ENCODE measurements at places on chromosomes 11 and 22. TPM values are rescaled to one million over a fixed set of nuclear protein-coding genes. Genes with fewer than 3 reads are reported as not detected.

GRCh38 chr11:15104166-15104565, 10.6 kb upstream of the INSC start:
- H3K27ac ChIP-seq: no peak overlapping the region
- no peaks in the 10 kb centered on the region for H3K4me1 ChIP-seq
- H3K27me3 ChIP-seq: no peaks in the 10 kb centered on the region
- no peak for DNase-seq
- H3K4me3 ChIP-seq: no peak overlapping the region

GRCh38 chr11:44319552-44320288, 9.8 kb upstream of the ALX4 start:
- no peaks in the 10 kb centered on the region for H3K36me3 ChIP-seq
- peaks cover 35% of the 10 kb centered on the region for H3K4me1 ChIP-seq
- H3K4me3 ChIP-seq: no peak overlapping the region
- DNase-seq: no peak

DNA sequence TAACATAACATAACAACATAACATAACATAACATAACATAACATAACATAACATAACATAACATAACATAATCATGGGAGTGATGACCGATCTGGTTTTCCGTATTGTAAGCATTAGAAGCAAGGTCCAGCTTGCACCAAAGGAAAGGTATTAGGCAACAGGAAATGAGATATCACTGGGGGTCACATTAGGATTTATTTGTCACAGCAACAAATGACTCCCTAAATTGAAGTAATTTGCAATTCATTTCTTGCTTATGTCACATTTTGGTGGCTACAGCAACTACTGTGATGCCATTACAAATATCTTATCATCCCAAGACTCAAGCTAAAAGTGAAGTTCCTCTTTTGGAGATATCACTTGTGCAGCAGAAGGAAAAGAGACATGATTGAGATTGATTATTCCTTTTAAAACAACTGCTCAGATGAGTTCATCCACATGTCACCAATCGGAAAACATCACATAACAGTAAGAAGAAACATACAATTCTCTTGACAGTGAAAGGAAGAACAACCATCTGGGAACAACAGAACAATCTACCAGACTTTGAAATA, 1331.1 kb upstream of the RAG2 start:
- no peak overlapping the region for H3K4me3 ChIP-seq
- H3K27ac ChIP-seq: no peak overlapping the region
- H3K27me3 ChIP-seq: no peaks in the 10 kb centered on the region
- no peak for DNase-seq
- no peaks in the 10 kb centered on the region for H3K4me1 ChIP-seq

DNA sequence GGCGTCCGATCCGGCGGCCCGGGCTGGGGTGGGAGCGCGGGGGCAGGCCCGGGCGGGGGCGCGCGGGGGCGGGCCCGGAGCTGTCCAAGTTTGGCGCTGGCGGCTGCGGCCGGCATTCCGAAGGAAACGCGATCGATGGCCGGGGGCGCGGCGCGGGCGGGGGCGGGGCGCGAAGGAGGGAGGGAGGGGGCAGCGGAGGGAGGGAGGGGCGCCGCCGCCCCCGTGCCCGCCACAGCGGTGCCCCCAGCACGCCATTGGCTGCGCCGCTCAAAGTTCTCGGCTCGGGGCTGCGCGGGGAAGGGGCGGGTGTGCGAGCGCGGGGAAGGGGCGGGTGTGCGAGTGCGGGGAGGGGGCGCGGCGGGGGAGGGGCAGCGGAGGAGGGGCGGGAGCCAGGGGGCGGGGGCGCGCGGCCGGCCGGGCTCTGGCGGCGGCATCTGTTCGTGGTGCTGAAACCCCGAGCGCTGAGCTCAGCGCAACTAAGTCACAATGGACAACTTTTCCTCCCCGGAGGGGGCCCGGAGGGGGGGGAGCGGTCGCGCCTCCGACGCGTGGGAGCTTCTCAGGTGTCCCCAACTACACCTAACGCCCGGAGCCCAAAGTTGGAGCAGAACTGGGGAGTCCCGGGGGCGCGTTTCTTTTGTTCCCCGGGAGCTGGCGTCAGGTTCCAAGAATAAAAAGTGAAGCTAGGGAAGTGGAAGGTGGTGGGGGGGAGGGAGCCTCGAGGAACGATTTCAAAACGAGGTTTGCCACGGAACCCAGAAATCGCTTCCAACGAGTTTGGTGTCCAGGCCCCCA, 2.2 kb downstream of the PHF21B start:
- H3K27me3 ChIP-seq: no peaks in the 10 kb centered on the region
- peak; percentile 88 for DNase-seq
- peak overlapping the region; percentile 87 for H3K27ac ChIP-seq
- H3K4me1 ChIP-seq: peaks cover 38% of the 10 kb centered on the region

DNA sequence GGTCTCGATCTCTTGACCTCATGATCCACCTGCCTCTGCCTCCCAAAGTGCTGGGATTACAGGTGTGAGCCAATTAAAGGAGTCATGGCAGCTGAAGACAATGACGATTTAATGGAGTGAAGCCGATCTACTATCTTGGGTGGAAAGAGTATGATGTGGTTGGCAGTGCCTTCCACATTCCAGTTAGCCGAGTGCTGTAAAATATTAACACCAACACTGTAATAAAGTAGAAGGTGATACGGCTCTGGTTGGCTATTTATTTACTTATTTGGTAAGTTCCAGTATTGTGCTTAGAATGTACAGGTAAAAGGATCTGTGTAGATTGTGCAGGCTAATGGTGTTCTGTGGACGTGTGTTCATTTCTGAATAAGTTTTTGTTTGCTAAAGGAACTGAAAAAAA, 149.6 kb upstream of the MTMR2 start:
- DNase-seq: no peak
- no peak overlapping the region for H3K4me3 ChIP-seq
- no peaks in the 10 kb centered on the region for H3K36me3 ChIP-seq
- H3K4me1 ChIP-seq: no peaks in the 10 kb centered on the region
- no peaks in the 10 kb centered on the region for H3K27me3 ChIP-seq

DNA sequence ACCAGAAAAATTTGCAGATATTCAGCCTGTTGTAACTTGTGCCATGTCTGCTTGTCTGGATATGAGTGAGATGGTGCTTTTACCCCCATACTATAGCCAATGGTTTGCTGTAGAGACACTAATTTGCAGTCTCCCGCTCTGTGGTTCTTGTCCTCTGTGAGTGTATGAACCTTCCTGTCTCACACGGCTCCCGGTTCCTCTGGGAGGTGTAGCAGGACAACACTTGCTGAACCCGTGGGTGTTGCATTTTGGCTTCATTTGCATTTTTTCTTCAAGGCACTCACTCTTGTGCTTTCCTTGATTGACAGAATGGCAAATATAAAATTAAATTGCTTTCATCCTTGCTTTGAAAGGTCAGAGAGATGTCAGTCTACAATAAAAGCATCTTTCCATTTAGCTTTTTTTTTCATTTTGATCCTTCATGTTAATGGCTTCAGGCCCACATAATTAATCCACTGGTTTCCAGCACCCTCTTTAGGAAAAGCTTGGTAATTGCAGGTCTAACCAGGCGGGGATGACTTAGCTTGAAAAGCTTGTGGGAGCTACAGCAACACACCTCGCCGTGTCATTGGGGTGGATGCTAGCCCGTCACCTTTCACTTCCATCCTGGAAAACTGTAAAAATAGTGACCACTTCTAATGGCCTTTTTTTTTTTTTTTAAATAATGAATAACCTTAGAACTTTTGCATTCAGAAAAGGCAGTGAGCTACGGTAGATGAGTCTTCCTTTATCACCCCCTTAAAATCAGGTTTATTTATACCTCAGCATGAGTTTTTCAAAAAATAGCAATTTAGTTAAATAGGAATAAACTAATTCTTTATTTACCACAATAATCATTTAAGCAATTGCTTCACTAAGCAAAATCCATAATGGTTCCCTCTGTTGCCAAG, 27.4 kb upstream of the ST14 start:
- peak; percentile 86 for DNase-seq
- H3K4me1 ChIP-seq: no peaks in the 10 kb centered on the region
- H3K27me3 ChIP-seq: no peaks in the 10 kb centered on the region

GRCh38 chr11:7509966-7510365, 3.8 kb upstream of the PPFIBP2 start:
- H3K36me3 ChIP-seq: no peaks in the 10 kb centered on the region

DNA sequence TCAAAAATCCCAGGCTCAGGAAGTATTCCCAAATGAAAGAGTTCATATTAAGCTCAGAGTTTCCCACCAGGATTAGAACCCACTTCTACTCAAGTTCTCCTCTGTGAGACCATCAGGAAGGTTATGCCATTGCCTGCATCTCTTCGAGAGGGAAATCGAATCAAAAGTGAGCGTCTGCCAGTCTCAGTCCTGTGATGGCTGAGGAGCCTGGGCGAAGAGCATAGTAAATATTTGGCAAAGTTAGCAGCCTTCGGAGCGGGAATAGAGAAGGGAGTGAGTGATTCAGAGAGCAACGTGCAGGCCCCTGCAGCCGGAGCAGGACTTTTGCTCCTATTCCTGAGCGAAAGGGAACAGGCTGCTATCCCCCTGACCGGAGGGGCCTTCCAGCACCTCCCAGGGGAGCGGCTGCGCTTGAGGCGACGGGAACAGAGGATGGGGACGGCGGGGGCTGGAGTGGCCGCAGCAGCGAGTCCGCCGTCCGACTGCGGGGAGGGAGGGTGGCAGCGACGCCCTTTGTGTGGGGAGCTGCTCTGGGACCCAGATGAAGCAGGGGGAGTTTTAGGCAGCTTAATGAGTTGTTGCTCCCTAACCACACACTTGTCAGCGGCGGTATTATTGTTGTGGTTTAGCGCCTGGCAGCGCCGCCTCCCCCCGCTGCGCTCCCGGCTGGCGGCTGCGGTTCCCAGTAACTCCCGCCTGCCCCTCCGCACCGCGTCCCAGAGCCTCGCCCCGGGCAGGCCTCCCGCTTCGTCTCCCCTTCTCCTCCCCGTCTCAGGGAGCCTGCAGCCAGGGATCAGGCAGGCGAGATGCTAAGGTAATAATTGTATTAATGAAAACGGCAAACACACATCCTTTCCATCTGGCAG, 21.7 kb upstream of the NRGN start:
- H3K4me3 ChIP-seq: peak overlapping the region; percentile 50
- H3K36me3 ChIP-seq: no peaks in the 10 kb centered on the region
- no peak for DNase-seq
- no peaks in the 10 kb centered on the region for H3K27me3 ChIP-seq
- no peak overlapping the region for H3K27ac ChIP-seq

- H3K4me1 ChIP-seq: no peaks in the 10 kb centered on the region
- no peak for DNase-seq
- H3K36me3 ChIP-seq: no peaks in the 10 kb centered on the region
- no peaks in the 10 kb centered on the region for H3K27me3 ChIP-seq
Measured at GRCh38 chr11:36333897-36334296, 37.8 kb downstream of the PRR5L start.

- peak overlapping the region; percentile 26 for H3K4me3 ChIP-seq
- DNase-seq: no peak
- H3K4me1 ChIP-seq: no peaks in the 10 kb centered on the region
- H3K36me3 ChIP-seq: no peaks in the 10 kb centered on the region
- no peaks in the 10 kb centered on the region for H3K27me3 ChIP-seq
Measured at GRCh38 chr11:121929581-121929980, 186.4 kb downstream of the BLID start.

DNA sequence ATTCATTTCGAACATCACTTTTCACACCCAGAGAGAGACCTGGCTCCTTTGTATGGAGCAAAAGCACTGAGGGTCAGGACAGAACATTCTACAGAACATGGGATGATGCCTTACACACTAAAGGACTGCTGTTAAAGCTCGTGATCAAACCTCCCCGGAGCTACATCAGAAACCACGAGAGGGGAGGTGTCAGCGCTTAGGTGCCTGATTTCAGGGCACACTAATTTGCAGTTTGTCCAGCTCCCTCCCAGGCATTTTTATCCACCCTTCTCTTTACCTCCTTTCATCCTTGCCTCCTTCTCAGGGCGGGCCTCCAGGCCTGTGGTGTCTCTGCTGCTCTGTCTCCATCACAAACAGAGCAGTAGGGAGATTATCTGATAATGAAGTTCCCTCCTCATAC, 127.5 kb downstream of the VPREB1 start:
- no peaks in the 10 kb centered on the region for H3K4me1 ChIP-seq
- H3K27me3 ChIP-seq: no peaks in the 10 kb centered on the region
- no peak for DNase-seq

GRCh38 chr11:57056735-57057134, 68.0 kb downstream of the OR5AK2 start:
- no peak overlapping the region for H3K4me3 ChIP-seq
- H3K36me3 ChIP-seq: no peaks in the 10 kb centered on the region
- no peak overlapping the region for H3K27ac ChIP-seq

- no peaks in the 10 kb centered on the region for H3K27me3 ChIP-seq
- DNase-seq: no peak
- no peak overlapping the region for H3K27ac ChIP-seq
- no peaks in the 10 kb centered on the region for H3K4me1 ChIP-seq
- H3K4me3 ChIP-seq: no peak overlapping the region
Measured at GRCh38 chr11:60978546-60979380, 7.3 kb downstream of the CD6 start.

DNA sequence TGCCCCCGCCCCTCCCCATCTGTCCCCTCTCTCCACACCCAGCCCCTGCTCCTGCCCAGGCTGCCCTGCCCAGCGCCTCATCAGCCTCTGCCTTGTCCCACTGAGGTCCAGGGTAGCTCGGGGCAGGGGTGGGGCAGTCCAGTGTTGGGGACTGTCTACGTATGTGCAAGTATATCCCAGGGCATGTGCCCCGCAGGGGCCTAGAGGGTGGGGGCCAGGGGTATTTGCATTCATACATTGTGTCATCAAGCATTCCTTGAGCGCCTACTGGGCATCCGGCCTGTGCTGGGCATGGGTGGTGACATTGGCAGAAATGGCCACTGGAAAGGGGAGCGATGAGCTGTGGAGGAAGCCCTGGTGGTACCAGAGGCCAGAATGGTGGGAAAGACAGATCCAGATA, 17.6 kb upstream of the TAB1 start:
- no peaks in the 10 kb centered on the region for H3K4me1 ChIP-seq
- H3K27me3 ChIP-seq: no peaks in the 10 kb centered on the region
- H3K27ac ChIP-seq: no peak overlapping the region
- no peak for DNase-seq
- H3K36me3 ChIP-seq: no peaks in the 10 kb centered on the region

- H3K36me3 ChIP-seq: no peaks in the 10 kb centered on the region
- no peaks in the 10 kb centered on the region for H3K27me3 ChIP-seq
- H3K27ac ChIP-seq: peak within 1 kb of the TSS; percentile 94
- peak within 1 kb of the TSS; percentile 72 for H3K4me3 ChIP-seq
- peak; percentile 96 for DNase-seq
- H3K4me1 ChIP-seq: peaks cover 12% of the 10 kb centered on the region
Measured at GRCh38 chr11:76860539-76861475, at the start of gene ACER3. Gene ACER3 (plus strand): TSS chr11:76860918. CDS start chr11:76860977, 59 bp downstream.

- H3K4me3 ChIP-seq: no peak overlapping the region
- H3K36me3 ChIP-seq: no peaks in the 10 kb centered on the region
- DNase-seq: no peak
- H3K4me1 ChIP-seq: peaks cover 25% of the 10 kb centered on the region
- H3K27me3 ChIP-seq: peaks cover 8% of the 10 kb centered on the region
Measured at GRCh38 chr11:76806608-76807205, 23.6 kb downstream of the TSKU start.

- no peak overlapping the region for H3K27ac ChIP-seq
- H3K4me3 ChIP-seq: no peak overlapping the region
- DNase-seq: peak; percentile 86
- peaks cover 18% of the 10 kb centered on the region for H3K36me3 ChIP-seq
- H3K27me3 ChIP-seq: peaks cover 69% of the 10 kb centered on the region
Measured at GRCh38 chr11:133947321-133947756, 9.4 kb downstream of the IGSF9B start.

GRCh38 chr11:88345949-88346348, 8.4 kb upstream of the CTSC start:
- no peaks in the 10 kb centered on the region for H3K27me3 ChIP-seq
- no peak for DNase-seq
- no peaks in the 10 kb centered on the region for H3K36me3 ChIP-seq
- H3K4me3 ChIP-seq: no peak overlapping the region
- no peaks in the 10 kb centered on the region for H3K4me1 ChIP-seq
- H3K27ac ChIP-seq: no peak overlapping the region

Gene MFNG
- total RNA-seq: 1.7 TPM

Gene RIC3
- not detected for total RNA-seq

Gene GSTT4
- not detected for total RNA-seq

Gene CD248
- 66.9 TPM for total RNA-seq

Gene CDCA5
- 9.1 TPM for total RNA-seq
